ENCODE measurements at places on chromosomes 5 and 9. TPM values are rescaled to one million over a fixed set of nuclear protein-coding genes. Genes with fewer than 3 reads are reported as not detected.
A peak's percentile ranks its signal among the peaks of the same experiment; 100 is the strongest.

Gene NTRK2
- total RNA-seq, result 1.3 TPM

Gene SPINK1
- total RNA-seq, result not detected

Gene IL7R
- 1.0 TPM for total RNA-seq

Gene PCDHA1
- not detected for total RNA-seq

Gene FGFR4
- 3.5 TPM for total RNA-seq

Gene RETREG1
- 94.2 TPM for total RNA-seq

Gene SLC6A3
- total RNA-seq, result not detected

Gene OTP
- not detected for total RNA-seq

Gene TMEM161B
- 5.8 TPM for total RNA-seq

Gene SYK
- total RNA-seq, result 3.3 TPM

Gene GPSM1
- 1.2 TPM for total RNA-seq

GRCh38 chr5:34007201-34007620 lies 639 bp downstream of the AMACR start:
- DNase-seq, result no peak

GRCh38 chr5:168826246-168826725 lies 247.1 kb upstream of the PANK3 start:
- DNase-seq, result no peak

DNA sequence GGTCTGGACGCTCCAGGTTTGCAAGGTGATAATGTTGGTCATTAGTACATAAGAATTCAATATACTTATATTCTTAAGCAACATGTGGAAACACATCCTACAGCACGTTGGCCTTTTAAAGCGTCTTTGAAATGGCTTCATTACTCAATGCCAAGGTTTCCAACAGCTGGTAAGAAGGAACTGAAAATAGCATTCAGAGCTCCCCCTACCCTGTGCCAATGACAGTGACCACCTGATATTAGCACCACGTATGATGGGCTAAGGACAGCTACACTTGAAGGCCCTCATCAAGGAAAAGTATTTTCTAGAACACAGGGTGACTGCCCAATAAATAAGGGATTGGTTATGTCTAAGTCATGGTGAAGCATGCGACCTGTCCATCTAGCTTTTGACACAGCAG lies 9.9 kb downstream of the ZNF622 start:
- DNase-seq, result no peak

GRCh38 chr5:109125755-109126429 lies 283.9 kb downstream of the PJA2 start:
- DNase-seq, result no peak

GRCh38 chr9:94984891-94985476 lies 258.5 kb downstream of the AOPEP start:
- DNase-seq, result no peak

DNA sequence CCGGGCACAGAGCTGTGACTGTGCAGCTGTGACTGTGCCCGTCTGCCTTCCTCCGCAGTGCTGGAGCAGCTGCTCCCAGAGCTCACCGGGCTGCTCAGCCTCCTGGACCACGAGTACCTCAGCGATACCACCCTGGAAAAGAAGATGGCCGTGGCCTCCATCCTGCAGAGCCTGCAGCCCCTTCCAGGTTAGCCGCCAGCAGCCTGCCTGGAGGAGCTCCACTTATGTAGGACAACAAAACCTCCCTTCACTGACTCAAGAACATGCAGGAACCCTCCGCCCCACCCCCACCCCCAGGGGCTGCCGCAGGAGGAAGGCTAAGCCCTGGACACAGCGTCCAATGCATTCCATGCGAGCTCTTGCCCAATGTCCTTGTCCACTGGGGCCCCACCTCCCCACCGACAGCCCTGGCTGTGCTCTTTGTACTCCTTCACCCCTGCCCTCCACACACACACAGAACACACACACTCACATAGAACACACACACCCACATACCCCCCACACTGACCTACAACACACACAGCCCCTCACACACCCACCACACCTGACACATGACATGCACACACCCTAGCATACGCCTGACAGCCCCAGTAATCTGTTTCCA lies 27.9 kb downstream of the AFAP1L1 start:
- no peak for DNase-seq

- no peak for DNase-seq
These were observed 531 bp downstream of the MVB12B start for GRCh38 chr9:126327006-126327713.

DNA sequence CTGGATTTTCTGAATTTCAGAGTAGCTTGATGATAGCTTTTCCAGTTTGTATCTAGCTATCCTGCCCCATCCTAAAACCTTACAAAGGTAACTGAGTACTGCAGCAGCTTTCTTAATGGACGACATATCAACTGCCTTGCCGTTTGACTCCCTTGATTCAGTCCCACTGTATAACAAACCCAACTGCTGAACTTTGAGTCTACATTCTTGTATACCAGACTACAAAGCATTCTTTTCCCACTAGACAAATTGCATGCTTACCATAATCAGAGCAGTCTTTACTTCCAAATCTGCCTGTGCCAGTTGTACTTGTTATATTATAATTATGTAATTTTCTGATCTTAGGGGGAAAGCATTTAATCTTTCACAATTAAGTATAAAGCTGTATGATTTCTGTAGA lies 47.3 kb downstream of the ANKRD31 start:
- no peak for DNase-seq

GRCh38 chr5:141031006-141031405 lies 20.2 kb upstream of the PCDHB1 start:
- DNase-seq, result no peak

DNA sequence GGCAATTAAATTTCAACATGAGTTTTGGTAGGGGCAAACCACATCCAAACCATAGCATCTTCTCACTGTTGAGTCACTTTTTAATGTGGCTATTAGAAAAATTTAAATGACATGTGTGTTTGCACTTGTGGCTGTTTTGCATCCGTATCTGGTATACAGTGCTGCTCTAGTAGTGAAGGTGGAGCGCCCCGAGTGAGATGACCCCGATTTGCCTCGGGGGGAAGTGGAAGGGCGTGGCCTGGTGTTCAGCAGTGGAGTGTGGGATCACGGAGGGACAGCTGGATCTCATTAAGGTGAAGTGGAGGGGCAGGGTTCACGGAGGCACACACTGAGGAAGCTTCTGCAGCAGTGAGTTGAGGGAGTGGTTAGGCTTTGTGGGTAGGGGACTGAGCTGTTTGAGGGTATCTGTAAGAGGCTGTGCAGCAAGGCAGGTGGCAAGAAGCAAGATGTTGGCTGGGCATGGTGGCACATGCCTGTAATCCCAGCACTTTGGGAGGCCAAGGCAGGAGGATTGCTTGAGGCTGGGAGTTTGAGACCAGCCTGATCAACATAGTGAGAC lies 6.2 kb upstream of the GMCL2 start:
- no peak for DNase-seq

DNA sequence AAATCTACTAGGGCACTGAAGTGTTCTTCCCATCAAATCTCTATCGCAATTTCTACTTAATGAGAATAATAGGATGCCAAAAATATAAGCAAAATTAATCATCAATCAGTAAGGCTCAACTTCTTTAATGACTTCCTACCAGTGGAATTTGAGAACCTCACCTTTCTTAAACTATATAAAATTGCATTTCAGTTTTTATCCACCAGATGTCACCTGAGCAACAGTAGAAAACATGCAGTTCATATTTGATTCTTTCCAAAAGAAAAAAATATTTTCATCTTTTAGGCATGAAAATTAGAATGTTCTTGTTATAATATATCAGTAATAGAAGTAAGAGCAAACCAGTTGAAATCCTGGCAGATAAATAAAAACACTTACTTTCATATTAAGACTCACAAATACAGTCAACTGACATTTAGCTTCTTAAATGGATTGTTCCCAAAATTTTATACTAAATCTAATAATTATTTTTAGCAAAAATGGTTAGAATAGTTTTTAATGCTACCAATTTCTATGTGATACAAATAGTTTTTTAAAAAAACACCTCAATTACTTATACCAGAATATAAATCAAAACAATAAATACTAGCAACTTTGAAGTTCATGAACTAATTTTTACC lies 13.4 kb upstream of the CCDC112 start:
- no peak for DNase-seq

- no peak for DNase-seq
These were observed 349.6 kb downstream of the SLIT3 start for GRCh38 chr5:168951356-168951755.

- DNase-seq, result no peak
These were observed 6.9 kb downstream of the GM2A start for GRCh38 chr5:151259931-151260330.

DNA sequence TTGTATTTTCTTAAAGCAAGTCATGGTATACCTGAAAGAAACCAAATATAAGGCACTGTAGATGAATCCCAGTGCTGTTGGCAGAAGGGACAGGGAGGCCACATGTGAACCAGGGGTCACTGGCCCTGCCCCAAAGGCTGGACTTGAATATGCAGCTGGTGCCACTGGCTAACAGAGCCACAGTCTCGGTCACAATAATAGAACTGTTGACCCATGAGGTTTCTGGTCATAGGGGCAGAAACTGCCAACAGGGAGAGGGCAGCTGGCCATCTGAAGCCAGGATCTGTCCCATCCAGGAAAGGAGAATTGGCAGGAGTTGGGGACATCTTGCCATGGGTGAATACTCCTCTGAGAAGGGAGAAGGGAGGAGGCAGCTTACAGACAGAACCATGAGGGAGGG lies 31.9 kb downstream of the PALM2AKAP2 start:
- peak; percentile 21 for DNase-seq

Measured in gastrocnemius medialis (tissue), 4 donors.